ENCODE measurements at places on chromosomes 1 and 21.

DNA sequence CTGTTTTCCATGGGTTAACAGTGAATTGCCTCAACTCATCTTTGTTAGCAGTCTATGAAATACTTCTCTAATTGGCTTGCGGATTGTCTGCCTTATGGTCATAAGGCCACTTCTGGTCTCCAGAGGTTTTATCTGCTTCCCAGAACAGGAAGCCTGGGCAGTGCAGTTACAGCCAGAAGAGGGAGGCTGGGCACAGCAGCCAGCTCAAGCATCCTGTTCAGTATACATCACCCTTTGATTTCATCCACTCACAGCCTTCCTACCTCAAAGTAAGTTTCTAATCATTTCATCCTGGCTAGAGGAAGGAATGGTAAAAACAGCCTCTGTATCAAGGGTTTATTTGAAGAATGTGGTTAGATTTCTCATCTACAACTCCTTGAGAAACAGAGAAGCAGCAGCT is 311.5 kb upstream of the DEPDC1 start:
- DNase-seq, result no peak

DNA sequence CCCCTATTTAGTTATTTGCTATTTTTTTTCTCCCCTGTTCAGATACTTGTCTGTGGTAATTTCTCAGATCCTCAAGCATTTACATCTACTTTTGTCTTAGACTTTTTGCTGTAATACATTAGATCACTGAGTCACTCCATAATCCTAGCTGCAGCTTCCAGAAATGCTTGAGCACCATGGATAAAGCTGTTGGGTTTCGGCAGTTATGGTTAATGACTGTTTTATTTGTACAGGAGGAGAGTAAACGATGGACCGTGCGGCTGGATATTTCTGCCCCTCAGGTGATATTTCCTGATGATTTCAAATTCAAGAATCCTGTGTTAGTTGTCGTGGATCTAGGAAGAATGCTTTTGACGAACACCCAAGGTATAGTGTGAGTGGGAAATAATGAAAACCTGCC is 42.9 kb downstream of the VPS13D start:
- DNase-seq, result no peak

- no peak for DNase-seq
These were observed 1316.8 kb upstream of the B3GALT2 start for GRCh38 chr1:194503209-194503608.

- DNase-seq, result no peak
These were observed 84.1 kb upstream of the SELENON start for GRCh38 chr1:25715888-25716287.

DNA sequence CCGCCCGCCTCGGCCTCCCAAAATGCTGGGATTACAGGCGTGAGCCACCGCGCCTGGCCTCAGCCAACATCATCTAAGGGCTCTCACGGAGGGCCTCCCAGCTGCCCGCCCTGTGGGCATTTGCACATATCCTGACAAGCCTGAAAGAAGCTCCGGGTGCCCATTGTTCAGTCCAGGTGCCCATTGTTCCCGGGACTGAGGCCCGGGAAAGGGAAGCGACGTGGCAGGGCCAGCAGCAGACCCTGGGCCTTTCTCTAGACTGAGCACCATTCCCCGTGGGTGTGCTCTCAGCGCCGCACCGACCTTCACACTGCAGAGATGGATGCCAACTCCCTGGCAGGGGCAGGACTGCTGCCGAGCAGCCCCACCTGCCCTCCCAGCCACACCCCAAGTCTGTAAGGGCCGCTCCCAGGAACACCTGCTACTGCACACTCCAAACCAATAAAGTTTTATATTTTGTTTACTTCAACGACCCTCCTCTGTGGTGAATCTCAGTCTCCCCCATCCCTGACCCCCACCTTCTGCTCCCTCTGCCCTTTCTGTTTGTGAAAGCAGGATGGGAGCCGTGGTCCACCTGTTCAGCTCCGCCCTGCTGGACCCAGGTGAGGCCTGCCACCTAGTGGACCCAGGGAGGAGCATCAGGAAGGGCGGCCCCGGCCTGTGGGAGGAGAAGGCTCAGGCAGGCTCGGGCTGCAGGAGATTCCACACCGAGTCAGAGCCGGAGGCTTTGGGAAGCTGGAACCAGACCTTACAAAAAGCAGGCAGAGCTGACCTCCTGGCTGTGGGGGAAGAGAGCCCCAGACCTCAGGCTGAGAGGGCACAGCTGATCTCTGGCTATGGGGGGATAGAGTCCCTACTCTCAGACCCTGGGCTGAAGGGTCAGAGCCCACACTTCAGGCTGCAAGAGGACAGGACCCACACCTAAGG is 1.1 kb upstream of the TMEM82 start:
- no peak for DNase-seq

DNA sequence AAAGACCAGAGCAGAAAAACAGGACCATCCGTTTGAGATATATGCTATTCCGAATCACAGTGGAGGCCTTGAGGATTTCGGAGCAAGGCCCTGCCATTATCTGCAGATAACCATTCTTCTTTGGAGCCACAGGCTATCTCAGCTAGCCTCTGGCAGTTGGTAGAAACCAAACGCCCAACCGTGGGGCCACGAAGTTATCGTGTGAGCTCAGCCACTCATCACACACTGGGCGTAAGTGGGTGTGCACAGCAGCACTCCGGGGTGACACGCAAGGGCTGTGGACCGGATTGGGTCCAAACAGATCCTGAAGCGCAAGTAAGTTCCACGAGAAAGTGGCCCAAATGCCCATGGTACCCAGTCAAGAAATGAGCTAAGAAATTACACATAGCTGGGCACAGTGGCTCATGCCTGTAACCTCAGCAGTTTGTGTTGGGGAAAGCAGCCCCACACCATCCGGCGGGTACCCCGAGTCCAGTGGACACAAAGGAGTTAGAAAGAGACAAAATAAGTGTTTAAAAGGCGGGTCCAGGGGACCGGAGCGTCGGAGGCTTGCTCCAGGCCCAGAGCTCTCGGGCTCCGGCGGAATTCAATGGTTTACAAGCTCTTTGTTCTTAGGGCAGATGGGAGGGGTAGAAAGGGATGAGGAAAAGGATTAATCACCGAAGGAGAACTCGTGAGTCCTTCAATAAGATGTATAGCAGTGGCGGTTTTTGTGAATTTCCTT is 130.6 kb downstream of the LIPI start:
- no peak for DNase-seq

GRCh38 chr1:1162597-1163537 is 10.8 kb upstream of the TTLL10 start:
- DNase-seq, result no peak

GRCh38 chr1:183097438-183098051 is 74.3 kb downstream of the LAMC1 start:
- no peak for DNase-seq

DNA sequence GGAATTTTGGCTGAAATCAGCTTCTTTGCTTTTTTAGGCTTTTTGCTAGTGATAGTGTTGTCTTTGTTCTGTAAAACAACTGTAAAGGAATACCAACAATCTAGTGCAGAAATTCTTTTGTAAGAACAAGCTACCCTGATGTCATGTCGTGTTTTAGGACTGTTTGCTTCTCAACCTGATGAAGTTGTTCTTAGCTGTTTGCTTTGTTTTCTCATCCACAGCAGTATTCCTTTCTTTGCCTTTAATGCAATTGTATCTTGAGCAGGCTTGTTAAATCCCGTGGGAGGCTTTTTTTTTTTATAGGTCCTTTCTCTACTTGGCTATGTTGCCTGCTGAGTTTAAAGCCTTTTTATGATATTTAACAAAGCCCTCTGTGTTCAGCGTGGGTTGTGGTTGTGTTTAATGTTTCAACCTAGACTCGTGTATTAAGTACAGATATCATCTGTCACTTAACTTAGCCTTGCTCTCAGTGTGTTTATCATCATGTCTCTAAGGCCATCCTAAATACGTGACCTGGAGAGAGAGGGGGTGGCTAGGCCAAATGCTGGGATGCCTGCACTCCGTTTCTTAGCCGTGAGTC is 31.6 kb downstream of the ADARB1 start:
- DNase-seq, result no peak

- no peak for DNase-seq
These were observed 30.1 kb upstream of the KCNK2 start for GRCh38 chr1:215052256-215053015.

DNA sequence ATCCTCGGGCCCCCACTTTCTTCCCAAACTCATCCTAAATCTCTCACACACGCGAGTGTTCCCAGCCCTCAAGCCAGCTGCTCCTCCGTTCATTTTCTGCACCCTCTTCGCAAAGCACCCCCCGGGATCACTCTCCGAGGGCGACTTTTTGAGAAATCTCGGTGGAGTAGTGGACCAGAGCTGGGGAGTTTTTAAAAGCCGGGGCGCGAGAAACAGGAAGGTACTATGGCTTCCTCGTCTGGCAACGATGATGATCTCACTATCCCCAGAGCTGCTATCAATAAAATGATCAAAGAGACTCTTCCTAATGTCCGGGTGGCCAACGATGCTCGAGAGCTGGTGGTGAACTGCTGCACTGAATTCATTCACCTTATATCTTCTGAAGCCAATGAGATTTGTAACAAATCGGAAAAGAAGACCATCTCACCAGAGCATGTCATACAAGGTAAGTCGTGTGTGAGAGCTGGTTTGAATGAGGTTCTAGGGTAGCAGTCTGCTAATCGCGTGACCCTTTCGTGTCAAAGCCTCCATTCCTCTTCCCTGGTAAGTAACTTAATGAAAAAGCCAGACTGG is 800 bp downstream of the DR1 start:
- DNase-seq, result no peak

- no peak for DNase-seq
These were observed 4.0 kb downstream of the BROX start for GRCh38 chr1:222716393-222716792.

DNA sequence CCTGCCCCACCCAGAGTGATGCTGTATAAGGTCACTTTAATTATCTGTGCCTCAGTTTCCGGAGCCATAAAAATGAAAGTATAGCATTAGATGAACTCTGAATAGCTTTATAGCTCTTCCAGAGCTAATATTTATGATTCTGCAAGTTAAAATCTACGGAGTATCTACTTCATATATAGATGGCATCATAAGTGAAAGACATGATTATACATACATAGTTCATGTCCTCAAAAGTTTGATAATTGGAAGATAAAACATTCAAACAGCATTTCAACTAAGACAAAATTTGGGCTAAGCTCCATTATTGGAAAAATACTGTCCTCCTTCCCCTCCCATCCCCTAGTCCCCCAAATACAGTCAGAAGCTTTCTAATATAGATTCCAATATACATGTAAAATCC is 4.2 kb downstream of the AKT3 start:
- DNase-seq, result no peak

DNA sequence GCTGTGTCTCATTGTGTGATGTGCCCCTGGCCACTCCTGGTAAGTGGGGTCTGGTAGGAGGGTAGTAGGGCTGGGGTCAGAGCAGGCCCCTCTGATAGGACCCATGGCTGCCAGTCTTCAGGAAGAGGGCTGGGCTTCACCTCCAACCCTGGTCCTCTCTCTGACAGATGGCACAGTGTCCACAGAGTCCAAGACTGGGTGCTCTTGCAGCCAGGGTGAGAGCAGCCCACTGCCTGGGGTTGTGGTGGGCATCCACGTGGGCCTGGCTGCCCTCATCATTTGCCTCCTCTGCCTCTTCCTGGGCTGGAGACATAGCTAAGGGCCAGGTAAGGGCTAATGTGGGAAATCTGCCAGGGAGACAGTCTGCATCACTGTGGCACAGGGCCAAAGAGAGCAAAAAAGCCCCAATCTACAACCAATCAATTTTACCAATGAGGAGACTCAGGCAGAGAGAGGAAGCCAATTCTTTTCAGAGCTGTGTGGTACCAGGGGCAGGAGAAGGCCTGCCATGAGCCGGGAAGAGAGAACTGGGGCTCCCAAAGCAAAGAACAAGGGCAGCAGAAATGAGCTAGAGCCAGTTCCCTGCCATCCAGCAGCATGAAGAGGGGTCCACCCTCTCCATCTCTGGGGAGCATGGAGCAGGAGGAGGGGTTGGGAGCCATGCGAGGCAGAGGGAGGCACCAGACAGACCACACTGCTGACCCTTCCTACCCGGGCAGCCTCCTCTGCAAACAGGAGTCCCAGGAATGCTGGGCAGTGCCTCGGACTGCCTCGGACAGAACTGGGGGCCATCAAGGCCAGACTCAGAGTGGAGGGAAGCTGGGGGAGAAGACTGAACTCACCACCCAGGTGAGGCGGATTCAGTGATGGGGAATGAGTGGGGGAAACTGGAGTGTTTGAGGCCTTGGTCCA is 26.8 kb downstream of the SLC27A3 start:
- no peak for DNase-seq

DNA sequence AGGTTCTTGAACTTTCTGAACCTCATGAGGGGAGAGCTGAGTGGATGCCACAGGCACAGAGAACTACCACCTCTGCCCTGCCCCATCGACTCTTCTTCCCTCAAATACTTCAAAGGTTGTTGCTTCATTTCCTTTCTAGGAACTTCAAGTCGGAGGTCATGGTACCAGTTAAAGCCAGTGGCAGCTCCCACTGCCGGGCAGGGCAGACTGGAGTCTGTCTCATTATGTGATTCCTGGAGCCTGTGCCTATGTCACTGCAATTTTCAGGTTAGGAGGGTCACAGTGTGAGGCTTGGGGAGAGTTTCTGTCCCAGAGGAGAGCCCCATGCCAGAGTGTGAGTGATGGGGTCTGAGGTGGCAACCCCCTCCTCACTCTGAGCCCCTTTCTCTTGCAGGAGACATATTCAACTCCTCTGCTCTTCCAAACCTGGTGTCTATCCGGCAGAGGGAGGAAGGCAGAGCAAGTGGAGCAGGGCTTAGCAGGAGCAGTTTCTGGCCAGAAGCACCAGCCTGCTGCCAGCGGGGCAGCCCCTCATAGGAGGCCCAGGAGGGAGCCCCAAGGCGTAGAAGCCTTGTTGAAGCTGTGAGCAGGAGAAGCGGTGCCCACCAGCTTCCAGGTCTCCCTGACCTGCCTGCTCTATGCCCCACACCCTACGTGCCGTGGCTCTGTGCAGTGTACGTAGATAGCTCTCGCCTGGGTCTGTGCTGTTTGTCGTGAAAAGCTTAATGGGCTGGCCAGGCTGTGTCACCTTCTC is 29.3 kb downstream of the CAMK1G start:
- DNase-seq, result no peak

DNA sequence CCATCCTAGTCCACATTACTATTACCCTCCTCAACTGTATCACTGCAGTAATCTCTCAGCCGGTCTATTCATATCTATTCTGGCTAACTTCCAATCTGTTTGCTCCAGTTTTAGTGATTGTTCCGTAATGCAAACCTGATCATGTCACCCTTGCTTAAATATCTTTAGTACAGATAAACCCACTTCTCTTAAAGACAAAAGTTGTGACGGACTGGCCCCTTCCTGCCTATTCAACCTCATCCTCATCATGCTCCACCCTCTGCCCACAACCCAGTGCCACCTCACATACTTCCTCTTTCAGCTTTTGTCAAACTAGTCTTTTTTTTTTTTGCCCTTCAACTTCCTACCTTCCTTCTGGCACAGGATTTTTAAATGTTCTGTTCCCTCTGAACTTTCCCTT is 2.8 kb upstream of the C1orf162 start:
- no peak for DNase-seq

DNA sequence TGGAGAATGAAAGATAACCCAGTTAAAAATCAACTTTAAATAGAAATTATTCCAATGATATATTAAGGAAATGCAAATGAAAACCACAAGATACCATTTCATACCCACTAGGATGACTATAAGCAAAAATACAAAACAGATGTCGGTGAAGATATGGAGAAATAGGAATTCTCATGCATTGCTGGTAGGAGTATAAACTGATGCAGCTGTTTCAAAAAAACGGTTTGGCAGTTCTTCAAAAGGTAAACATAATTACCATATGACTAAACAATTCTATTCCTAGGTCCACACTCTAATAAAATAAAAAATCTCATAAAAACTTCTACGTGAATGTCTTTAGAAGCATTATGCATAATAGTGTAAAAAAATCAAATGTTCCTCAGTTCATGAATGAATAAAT is 763.3 kb upstream of the BRINP3 start:
- DNase-seq, result no peak
